Activated CD4-positive, alpha-beta T cell treated with anti-CD3 and anti-CD28 coated beads, Interleukin-10, Interleukin-2, amounts not matched to agents 100 ng/mL and 50 ng/mL, durations not matched to agents 16 hours and 8 hours (primary cell): ENCODE measurements at places on chromosomes 2 and 18.
A peak's percentile ranks its signal among the peaks of the same experiment; 100 is the strongest.

- no peak for DNase-seq
Measured at GRCh38 chr18:22625406-22625805, 207.7 kb upstream of the CTAGE1 start.

GRCh38 chr2:128016620-128017019 is 11.2 kb downstream of the SAP130 start:
- DNase-seq = no peak

GRCh38 chr2:125566422-125566821 is 1089.5 kb upstream of the GYPC start:
- DNase-seq = no peak

- peak; percentile 73 for DNase-seq
Measured at GRCh38 chr2:69770193-69770702, 28.3 kb downstream of the ANXA4 start.

GRCh38 chr2:149089068-149089467 is 50.6 kb downstream of the LYPD6B start:
- no peak for DNase-seq

DNA sequence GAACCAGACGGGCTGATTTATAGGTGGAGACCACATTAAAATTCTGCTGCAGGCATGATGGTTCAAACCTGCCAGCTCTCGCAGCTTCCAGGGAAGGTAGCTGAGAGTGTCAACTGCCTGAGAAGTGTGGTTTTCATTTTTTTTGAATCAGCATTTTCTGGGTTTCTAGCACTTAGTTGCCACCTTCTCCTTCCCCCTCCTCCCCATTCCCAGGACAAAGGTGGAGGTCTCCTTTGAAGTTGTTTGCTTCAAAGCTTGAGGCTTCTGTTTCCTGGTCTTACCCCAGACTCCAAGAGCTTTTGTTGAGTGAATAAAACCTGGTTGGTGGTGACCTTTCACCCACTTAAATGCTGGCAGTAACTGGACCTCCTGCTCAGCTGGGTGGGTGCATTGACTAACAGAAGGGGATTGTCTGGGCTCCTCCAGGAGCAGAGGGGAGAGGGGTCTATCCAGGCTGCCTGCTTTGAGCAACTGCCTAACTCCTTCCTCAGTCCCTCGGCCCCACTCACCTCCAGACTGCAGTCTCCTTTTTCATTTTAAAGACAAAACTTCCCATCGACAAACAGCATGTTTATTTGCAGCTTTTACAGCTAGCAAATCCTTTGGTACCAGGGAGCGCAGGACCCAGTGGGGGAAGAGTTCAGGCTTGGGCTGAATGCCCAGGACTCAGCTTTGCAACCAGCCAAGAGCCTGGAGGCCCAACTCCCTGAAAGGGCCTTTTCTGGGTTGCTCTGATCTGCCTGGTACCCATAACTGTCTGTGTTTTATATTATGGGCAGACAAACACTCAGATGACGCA is 3.5 kb downstream of the RHOB start:
- DNase-seq = no peak

DNA sequence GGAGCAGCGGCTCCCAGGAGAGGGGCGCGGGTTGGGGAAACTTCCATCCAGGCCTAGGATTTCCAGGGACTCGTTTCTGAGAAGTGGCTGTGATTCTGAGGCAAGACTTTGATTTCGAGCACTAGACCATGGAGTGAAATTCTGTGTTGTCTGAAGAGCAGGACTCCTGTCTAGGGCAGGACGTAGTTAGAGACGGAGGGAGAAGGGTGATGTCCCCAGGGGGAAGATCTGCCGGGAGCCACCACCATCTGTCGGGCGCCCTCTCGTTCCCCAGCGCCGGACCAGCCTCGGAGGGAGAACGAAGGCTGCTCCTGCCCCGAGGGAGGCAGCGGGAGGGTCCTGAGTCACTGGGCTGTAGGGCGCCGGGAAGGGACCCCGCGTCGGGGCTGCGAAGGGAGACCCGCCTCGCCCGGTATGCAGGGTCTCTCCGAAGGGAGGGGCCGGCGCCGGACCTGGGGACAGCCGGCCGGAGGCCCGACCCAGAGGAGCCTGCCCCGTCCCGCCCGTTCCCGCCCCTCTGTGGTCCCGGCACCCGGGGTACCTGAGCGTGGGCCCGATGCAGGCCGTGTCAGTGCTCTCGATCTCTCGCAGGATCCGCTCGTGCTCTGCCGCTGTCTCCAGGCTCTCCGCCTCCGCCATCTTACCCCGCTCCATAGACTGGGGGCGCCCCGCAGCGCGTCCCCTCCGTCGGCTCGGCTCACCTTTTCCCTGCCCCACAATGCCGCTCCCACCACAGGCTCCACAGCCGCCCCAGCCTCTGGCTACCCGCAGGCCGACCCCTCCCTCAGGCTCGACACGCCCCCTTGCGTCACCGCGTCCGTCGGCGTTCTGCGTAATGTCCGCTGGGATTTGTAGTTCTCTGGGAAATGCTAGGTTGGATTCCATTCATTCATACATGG is at the start of gene EXOC6B:
Gene EXOC6B (minus strand): TSS at position 777 of the 899 bp plus-strand sequence.
- DNase-seq = peak; percentile 89

DNA sequence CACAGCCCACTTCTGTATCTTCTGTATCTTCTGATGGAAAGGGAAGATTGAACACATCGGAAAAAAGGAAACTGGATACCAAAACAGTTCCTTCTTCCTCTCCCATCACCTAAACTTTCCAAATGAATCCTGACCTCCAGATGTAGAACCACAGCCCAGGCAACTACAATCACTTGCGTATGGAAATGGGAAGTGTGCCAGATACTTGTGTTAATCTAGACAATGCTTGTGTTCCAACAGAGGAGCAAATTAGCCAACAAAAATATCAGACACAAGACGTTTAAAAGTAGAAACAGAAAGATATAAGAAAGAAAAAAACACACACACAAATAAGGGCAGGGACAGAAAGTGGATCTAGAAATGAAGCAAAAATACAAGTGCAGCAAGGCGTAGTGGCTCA is 31.4 kb upstream of the DUSP2 start:
- DNase-seq = no peak

- DNase-seq = no peak
Measured at GRCh38 chr18:80188643-80189530, 58.4 kb downstream of the PARD6G start.

DNA sequence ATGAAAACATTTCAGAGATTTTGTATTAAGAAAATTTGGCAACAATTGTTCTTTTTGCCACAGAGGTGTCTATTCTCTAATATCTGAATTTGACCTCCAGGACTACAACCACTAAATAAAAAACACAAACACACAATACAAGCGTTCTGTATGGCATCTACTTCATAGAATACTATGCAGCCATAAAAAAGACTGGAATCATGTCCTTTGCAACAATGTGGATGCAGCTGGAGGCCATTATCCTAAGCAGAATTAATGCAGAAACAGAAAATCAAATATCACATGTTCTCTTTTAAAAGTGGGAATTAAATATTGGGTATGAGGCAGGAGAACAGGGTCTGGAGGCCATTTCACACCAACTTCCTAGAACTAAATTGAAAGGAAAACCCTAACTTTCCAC is 19.5 kb downstream of the SLC25A12 start:
- DNase-seq = no peak

DNA sequence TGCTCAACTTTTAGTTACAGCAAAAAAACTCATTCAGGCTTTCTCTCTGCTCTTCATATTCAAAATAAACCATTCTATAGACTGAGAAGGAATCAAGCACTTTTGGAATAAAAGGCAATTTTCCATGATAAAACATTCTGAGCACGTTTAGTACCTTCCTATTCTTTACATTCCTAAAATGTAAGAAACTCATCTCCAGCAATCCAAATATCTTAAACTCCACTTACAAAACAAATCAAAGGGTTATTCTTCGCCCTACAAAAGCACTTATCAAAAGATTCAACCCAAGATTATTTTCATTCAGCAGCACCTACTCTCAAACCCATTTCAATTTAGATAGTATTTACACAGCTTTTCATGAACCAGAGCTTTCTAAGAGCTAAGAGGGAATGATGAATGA is 2.9 kb upstream of the LGALSL start:
- no peak for DNase-seq

DNA sequence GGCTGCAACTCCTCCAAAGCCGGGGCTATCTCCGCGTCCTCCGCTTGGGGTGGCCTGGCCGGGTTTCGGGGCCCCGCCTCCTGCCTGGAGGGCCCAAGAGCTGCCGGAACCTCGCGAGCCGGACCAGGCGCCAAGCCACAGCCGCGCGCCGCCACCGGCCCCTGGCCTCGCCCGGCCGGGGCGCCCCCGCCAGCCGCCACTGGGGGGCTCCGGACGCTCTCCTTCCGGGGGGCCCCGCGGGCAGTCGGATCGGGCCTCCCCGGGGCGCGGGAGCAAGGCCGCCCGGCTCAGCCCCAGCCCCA is 17.4 kb upstream of the HAAO start:
- peak; percentile 81 for DNase-seq

DNA sequence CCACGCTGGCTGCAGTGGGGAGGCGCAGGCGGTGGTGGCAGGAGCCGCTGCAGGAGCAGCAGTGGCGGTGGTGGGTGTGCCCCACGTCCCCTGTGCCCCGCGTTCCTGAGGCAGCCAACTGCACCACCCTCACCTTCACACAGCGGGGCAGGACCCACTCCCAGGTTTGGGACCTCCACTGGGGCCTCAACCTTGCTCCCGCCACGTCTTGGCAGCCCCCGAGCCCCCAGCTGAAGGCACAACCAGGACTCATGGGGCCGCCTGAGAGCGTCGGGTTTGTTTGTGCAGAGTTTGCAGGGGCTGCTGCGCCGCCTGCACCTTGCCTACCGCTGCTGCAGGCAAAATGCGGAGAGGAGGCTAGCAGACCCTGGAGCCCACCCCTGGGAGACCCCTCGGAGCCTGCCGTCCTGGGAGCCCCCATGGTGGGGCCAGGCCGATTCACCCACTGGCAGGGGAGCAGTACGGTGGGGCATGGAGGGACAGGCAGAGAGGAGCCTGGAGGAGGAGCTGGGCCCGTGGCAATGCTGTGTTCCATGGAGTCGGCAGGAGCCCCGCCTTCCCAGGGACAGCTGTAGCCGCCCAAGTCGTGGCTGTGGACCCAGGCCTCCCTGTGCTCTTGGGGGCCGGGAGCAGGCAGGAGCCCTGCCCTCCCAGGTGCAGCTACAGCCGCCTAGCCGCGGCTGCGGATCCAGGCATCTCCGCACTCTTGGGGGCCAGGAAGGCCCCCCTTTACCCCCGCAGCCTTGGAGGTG is 14.7 kb upstream of the EML6 start:
- no peak for DNase-seq

DNA sequence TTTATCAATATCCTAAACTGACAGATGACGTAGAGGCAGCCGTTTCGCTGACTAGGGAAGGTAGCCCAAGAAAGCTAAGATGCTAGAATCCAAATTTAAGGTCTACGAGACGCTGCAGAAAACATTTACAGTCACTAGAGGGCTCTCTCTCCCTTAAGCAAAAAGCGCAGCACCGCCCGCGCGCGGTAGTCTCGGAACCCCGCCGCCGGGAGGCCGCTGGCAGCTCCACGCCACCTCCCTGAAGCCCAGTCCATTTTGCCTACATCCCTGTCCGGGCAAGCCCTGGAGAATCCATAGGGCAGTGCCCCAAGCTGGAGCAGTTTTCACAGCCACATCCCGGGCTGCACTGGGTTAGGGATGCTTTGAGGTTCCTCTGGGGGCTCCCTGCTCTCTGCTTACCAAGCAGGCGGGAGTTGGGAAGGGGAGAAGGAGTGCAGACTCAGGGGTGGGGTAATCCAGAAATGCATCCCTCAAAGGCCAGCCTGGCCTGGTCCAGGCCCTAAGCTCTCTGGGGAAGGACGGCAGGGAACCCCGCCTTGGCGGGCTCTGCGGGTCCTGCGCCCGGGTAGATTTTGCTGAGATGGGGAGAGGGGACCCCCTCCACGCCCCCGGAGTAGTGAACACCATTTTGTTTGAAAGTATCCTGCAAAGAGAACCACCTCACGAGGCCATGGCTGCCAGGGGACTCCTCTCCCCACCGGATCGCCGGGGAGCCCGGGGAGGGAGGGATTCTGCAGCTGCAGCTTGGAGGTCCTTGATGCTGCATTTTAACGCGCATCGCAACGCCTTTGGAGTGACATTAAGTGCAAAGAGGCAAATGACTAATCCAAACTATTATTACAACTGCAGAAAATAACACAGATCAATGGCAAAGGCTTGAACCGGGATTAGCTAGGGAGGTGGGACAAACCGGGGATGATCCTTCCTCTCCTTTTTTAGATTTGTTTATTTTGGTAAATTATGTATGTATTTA is 1.3 kb upstream of the DPYSL5 start:
- peak; percentile 73 for DNase-seq

- DNase-seq = no peak
Measured at GRCh38 chr2:215216806-215217205, 78.4 kb upstream of the ABCA12 start.

DNA sequence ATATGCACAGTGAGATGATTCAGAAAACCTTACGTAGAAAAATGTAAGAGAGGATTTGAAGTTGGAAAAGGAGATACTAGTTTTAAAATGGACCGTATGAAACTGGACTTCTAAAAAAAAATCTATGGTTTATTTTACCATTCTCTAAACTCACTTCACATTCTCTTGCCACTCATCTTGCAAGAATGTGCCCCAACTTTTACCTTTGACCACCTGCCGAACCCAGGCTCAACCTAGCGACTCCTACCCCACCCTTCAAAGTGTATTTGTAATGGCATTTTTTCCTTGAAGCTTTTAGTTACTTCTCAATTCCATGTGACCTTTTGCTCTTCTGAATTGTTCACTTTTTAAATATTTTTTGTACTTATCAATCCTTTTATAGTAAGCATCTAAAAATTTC is 160.8 kb downstream of the PHLPP1 start:
- no peak for DNase-seq

DNA sequence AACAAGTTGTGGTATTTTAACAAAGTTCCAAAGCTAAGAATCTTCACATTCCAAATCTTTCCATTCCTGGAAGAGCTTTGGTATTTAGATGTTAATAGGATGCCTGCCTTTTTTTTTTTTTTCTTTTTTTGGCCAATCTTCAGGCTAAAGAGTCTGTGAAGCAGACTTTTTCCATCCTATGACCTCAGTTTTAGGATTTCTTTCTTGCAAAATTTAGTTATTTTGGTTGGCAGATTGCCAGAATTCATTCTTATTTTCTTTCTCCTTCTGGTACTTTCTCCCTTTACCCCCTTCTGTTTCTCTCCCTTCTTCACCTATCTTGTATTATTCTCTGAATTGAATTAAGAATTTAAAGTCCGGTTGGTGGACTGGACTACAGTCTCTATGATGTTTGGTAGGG is 217.8 kb upstream of the REV1 start:
- DNase-seq = no peak

DNA sequence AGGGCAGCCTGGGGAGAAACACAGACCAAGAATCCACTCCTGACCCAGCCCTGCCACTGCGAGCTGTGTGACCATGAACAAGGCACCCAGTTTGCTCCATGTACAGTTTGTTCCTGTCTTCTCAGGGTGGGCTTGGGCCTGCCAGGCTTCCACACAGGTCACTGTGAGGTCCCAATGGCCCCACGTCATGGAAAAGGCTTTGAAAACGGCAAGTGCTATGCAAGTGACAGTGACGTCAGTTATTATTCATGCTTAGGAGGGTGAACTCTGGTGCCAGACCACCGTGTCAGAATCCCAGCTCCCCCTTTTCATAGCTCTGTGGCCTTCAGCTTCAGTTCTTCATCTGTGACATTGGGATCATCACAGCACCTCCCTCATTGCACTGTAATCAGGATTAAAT is 87.1 kb downstream of the TNS1 start:
- no peak for DNase-seq

- no peak for DNase-seq
Measured at GRCh38 chr18:29191263-29191662, 1014.3 kb upstream of the CDH2 start.
